Omental fat pad (tissue), 4 donors: ENCODE measurements at places on chromosomes 6 and 20. TPM values are rescaled to one million over a fixed set of nuclear protein-coding genes. Genes with fewer than 3 reads are reported as not detected.

DNA sequence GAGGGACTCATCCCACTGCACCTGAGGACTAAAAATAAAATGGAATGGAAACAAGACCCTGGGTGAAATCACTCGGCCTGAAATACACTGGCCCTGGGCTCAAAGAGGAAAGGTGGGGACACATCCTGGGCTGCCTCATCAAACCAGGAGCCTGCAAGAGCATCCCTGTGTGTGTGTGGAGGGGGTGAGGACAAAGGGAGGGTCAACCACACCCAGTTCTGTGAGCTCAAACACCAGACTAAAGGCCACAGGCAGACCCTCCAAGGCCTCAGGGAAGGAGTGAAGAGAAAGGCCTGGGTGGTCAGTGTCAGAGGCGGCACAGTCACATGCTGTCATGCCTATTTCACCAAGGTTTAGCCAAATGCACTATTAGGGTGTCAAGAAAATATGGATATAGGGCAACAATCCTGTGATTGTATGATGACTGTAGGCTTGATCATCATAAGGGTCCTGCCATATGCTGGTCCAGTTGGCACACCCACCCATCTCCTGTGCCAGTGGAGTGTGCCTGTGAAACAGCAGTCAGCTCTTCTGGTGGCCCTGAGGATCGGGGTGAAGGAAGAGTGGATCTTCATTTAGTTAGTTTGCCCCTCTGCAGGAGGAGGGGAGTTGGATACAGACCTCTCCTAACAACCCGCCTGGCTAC, 28.9 kb downstream of the SRSF3 start:
- no peak for DNase-seq

TREML1 gene
- total RNA-seq: 0.56 TPM

GRCh38 chr20:64101731-64102621, 5.4 kb downstream of the NPBWR2 start:
- DNase-seq: no peak

DNA sequence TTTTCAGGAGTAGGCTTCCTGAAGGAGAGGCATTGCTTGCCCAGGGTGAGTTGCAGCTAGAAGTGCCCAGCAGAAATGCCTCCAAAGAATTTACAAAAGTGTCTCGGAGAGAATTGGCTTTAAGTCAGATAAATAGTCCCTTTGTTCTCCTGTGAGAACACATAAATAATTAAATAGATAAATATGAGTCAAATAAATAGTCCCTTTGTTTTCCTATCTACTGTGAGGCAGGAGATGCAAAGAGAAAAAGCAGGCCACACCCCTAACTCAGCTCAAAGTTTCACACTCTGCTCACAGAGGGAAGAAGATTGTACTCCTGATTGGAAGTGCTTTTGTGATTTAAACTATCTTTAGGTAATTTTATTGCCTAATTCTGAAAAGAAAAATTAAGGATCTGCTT, 180.7 kb upstream of the PRSS16 start:
- DNase-seq: no peak

DNA sequence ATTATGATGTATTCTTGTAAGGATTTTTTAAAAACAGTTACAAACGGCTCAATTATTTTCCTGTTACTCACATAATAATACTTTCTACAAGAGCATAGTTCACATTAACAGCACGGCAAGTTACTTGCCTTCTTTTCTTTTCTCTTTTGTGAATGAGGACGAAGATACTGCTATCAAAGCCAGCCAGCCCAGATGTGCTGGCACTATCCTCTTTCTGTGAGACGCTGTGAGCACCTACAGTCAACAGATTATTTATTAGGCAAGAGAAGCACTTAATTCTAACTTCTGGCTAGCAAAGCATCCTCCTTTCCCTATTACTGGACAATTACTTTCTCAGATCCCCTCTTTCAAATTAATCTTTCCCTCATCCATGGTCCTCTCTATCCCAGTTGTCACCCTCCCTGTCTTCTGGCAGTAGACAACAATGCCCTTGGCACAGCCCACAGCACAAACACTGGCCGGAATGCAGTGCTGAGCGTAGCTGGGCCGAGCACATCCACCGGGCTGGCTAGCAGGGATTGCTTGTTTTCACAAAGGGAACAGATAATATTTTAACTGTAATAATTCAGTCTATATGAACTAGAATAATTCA, 262.1 kb downstream of the FOXC1 start:
- no peak for DNase-seq

- no peak for DNase-seq
These were observed 156.3 kb downstream of the ARID1B start for GRCh38 chr6:156933201-156934068.

DNA sequence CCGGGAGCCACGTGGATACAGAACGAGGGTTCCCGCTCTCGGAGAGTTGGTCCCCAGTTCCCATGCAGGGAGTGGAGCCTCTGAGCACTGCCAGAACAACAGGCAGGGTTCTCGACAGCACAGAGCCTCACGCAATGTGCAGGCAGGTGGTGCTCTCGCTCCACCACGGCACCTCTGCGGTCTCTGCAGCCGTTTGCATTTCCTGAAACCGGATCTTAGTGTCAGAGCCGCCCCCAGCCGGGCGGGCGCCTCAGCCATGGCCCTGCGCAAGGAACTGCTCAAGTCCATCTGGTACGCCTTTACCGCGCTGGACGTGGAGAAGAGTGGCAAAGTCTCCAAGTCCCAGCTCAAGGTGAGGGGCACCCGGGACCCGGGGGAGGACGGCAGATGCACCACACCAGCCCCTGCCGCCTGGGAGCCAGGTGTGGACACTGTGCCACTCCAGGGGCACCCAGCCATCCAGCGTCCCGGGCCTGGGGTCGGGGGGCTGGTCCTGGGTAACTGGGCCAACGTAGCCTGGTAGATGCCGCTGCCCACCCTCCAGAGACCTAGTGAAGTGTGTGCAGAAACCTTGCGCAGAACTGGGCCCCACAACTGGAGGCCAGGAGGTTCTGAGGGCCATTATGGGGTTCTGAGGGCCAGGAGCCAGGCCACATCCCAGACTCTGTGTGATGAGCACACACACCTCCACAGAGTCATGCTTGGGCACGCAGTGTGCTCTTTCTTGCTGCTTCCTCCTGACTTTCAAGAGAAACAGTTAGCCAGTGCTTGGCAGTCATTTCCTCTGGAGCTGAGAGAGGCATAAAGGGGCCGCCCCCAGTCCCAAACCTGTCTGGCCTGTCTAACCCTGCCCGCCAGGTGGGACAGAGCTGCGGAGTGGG, at the start of gene DEF6:
Gene DEF6, plus strand, starts transcription at position 218 of the 881 bp plus-strand sequence. Its CDS starts 39 bp downstream, at position 257.
- no peak for DNase-seq

DNA sequence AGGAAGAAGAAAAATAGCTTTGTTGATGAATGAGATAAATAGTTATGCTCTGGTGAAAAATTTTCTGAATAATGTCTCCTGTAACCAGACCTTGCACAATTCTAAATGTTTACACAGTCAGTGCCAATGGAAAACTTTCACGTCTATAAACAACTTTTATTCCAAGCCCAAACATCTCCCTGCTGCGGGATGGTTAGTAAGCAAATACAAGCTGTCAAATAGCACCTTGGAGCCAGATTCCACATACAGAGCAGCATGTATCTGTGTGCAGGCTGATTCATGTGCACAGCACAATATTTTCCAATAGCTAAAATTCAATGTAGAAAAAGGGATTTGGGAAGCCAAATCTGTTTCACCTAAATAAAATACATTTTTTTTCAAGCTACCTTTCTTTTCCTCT, 813.3 kb downstream of the HACE1 start:
- no peak for DNase-seq

DNA sequence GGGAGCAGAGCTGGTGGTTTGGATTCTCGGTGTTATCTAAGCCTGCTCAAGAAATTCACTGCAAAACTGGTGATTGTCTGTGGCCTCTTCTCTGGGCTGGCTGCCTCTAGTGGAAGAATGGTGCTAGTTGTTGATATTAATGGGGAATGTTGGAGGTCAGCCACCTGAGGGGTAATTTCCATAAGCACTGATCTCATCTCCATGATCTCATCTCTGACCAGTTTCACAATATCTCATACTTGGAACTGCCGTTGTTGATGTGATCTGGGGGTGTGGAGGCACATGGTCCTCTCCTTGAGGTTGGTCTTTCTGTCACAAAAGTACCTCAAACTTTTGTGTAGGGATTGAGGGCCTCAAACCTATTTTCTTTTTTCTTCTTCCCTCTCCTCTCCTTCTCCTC, 102.6 kb downstream of the CD109 start:
- no peak for DNase-seq

DNA sequence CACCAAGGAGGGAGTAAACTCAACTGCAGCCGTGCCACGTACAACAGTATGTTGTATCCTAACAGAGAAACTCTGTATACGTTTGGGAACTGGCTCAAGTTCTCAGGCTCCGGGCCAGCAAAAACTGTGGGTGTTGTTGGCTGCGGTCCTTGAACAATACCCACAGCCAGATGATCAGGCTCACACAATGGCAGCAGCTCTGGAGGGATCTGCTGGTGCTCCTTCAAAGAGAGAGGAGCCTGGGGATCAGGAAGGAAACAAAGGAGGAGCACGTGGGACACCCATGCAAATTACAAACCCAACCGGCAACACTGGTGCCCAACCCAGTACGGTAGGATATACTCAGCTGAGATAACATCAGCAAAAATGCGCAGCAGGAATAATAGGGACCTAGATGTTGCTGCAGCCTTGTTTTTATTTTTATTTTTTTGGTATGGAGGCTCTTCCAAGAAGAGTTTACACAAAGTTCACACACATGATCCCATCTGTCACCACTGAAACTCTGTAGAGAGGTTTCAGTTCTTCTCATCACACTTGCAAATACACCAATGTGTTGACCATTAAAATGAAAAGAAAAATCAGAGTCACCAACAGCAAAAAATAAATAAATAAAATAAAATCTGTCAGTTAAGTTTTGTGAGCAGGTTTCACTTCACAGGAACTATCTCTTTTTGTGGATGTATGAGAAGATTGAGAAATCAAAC, 41.2 kb upstream of the PDE10A start:
- no peak for DNase-seq

PDYN gene
- not detected for total RNA-seq

- DNase-seq: no peak
These were observed 11.7 kb upstream of the IGF2R start for GRCh38 chr6:159957071-159957673.
